Right lobe of liver (tissue), 6 donors: ENCODE measurements at places on chromosomes 4 and X.

DNA sequence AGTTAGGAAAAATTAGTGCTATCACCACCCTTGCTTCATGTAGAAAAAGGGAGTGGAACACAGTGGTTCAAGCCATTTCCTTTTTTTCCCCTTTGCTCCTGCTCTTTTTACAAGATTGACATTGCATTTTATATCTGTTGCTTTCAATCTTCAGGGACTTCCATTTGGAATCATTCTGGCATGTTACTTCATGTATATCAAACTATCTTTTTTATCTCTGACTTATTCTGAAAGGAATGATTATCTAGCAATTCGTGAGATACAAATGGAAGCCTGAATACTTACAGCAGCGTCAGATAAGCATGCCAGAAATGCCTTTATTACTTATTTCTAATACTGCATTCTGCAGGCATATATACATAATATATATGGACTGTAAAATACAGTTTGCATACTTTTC lies 20.4 kb downstream of the ADGRL3 start:
- no peak for DNase-seq

- DNase-seq, result no peak
Observed at GRCh38 chr4:82774711-82775171, 23.9 kb downstream of the SCD5 start.

GRCh38 chr4:41358647-41359421 lies 102.1 kb downstream of the UCHL1 start:
- peak; percentile 73 for DNase-seq

- no peak for DNase-seq
Observed at GRCh38 chrX:10023821-10024220, 56.7 kb downstream of the CLDN34 start.

DNA sequence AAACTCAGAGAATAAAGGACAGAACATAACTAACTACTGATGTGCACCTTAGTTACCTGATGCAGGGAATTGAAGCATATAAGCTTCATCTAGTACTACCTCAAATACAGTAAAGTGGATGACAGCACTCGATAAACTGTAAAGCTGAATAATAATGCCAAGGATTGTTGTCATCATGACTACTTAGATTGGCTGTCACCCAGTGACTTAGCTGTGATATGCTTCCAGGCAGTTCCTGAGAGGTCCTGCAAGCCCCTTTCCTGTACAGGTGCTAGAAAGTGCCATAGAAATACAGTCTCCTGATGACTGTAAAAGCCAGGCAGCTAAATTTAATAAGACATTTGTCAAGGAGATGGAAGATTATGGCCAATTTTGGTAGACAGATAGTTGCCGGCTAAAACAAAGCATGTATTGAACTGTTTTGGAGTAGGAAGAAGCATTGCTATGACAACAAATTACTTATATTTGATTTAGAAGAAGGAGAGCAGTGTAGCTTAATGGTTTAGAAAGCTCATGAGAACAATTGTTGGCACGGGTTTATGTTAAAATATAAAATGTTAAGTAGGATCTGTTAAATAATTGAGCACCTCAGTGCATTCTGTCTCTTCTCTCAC lies 29.7 kb downstream of the TMEM164 start:
- DNase-seq, result no peak

DNA sequence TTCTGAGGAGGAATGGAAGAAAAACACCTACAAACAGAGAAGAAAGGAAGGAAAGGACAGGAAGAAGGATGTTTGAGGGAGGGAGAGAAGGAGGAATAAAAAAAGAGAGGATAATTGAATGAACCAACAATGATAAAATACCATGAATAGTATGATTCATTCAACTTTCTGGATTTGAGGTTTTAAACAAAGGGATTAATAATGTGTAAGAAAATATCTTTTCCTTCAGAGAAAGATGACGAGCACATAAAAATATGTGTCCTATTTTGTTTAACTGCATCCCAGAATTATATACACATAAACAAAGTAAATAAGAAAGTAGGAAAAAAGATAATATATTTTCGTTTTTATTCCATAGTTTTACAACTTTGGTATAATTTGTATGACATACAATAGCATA lies 1380.4 kb downstream of the STIM2 start:
- no peak for DNase-seq

DNA sequence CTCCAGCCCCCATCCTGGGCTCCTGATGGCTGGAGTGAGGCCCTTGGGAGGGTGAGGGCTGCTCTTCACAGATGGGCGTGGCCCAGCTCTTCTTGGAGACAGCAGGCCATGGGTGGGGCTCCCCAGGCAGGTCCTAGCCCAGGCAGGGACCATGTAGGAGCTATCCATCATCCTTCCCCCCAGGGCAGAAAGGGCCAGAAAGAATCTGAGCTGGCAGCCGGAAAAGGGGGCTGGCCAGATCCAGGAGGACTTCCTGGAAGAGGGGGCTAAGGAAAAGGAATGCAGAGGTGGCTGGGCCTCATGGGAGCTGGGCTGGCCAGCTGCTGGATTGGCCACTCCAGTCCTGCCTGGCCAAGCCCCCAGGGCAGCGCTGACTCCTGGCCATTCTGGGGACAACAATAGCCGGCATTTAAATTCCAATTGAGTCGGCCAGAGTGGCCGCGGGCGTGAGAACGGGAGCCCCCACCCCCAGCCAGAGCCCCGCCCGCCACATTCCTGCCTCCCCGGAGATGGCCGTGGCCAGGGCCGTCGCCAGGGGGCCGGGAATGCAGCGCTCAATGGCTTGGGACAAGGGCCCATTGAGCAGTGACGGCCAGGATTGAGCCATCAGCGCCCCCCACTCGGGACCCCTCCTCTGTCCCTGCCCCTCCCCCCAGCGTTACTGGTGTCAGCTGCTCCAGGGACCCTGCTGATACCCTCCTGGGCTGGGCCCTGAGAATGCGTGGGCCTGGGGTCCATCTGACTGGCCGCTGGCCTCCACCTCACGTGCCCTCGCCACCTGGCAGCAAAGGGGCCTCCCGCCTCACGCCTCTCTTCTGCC lies 15.1 kb upstream of the FGFR3 start:
- no peak for DNase-seq

GRCh38 chrX:119477812-119478232 lies 9.6 kb downstream of the SLC25A5 start:
- peak; percentile 61 for DNase-seq

DNA sequence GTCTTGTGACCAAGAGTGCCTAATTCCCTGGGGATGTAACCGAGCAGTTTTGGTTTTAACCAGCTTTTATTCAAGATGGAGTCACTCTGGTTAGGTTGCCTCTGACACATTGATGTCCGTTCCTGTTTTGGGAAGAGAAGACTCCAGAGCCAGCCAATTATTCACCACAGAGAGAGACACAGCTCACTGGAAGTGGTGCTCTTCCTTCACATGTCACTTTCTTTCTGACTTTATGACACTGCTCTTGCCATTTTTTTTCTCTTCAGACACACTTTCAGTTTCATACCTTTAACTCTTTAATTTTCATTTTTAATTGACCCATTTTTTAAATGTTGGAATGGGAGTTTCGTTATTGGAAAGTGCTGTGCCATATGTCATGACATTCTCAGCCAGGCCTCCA lies 418.4 kb upstream of the FSTL5 start:
- no peak for DNase-seq

GRCh38 chrX:123169247-123169901 lies 14.7 kb upstream of the GRIA3 start:
- DNase-seq, result no peak

GRCh38 chrX:17020851-17021821 lies 74.7 kb downstream of the REPS2 start:
- DNase-seq, result no peak

GRCh38 chr4:179076865-179077264 lies 1634.6 kb upstream of the AGA start:
- DNase-seq, result no peak

DNA sequence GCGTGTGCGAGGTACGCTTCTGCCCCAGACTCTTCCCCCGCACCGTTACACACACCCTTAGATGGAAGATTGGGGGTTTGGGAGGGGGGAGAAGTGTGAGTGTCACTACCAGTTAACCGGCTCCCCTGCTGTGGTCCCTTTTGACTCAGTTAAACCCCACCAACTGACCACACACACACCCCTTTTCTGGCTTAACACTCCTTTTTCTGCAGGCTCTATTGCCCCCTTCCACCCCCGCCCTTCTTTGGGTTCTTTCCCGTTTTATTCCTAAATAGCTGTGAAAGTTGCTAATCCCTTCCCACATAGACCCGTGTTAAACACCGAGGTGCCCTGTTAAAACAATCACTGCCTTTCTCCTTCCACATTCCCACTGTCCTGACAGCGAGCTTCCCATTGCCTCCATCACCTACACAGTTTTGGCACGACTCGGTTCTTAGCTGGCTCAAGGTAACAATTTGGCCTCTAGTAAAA lies 3.7 kb upstream of the NR3C2 start:
- no peak for DNase-seq

DNA sequence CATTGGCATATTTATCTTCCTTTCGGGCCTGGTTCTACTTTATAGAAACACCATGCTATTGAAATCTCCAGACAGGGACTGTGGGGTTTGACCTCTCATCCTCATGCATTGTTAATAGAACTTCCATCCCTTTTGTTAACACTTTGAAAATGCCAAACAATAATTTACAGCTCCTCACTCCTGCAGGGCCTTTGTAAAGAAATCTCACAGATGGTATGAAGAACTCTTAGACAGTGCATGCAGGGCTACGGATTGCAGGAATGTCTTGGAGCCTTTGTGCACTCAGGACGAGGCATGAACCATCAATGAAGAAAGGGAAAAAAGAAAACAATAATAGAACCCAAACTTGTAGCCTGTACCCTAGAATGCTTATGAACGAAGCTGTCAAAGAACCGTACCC lies 92.8 kb upstream of the TMEM47 start:
- DNase-seq, result no peak

- no peak for DNase-seq
Observed at GRCh38 chr4:73034896-73035295, 34.6 kb downstream of the COX18 start.

DNA sequence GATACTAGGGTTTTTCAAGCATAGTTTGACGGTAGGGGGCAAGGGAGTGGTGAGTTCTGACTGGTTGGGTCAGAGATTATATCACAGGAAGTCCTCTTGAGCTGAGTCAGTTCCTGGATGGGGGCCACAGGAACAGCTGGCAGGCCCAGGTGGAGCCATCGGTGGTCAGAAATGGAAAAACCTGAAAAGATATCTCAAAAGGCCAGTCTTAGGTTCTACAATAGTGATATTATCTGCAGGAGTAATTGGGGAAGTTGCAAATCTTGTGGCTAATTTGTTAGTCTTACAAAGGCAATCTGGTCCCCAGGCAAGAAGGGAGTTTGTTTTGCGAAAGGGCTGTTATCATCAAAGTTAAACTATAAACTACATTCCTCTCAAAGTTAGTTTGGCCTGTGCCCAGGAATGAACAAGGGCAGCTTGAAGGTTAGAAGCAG lies 159.3 kb downstream of the PTCHD1 start:
- no peak for DNase-seq

- no peak for DNase-seq
Observed at GRCh38 chrX:13826770-13827169, 9.9 kb upstream of the GPM6B start.

- no peak for DNase-seq
Observed at GRCh38 chrX:132497432-132497831, 8.6 kb upstream of the MBNL3 start.

GRCh38 chr4:5403746-5404497 lies 304.4 kb downstream of the EVC2 start:
- no peak for DNase-seq

- DNase-seq, result no peak
Observed at GRCh38 chrX:95382799-95383198, 1301.8 kb upstream of the DIAPH2 start.

- DNase-seq, result no peak
Observed at GRCh38 chrX:17007134-17007768, 60.8 kb downstream of the REPS2 start.

- no peak for DNase-seq
Observed at GRCh38 chr4:101813604-101814003, 23.1 kb downstream of the BANK1 start.

DNA sequence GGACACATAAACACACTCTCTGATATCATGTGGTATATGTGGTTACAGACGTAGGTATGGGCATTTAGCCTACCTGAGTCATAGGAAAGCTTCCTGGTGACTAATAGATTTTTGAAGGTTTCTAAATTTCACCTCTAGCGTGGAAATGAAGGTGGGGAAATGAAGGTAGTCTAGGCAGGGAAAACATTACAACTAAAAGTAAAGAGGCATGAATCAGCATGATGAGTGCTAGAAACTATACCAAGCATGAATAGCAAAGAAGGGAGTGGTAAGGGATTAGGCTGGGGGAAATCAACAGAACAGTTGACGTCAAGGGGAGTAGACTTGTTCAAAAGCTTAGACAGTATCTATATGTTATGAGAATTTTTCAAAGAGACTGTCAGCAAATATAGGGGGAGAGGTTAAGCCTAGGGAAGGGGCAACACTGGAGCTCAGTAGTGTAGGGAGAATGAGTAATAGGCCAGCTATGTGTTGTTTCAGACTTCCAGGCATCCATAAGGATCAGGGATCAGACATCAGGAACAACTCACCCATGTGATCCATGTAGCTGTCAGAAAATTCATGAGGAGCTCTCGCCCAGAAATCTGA lies 279.3 kb upstream of the DIPK2B start:
- DNase-seq, result no peak

GRCh38 chr4:54513204-54513603 lies 144.6 kb upstream of the KIT start:
- no peak for DNase-seq

DNA sequence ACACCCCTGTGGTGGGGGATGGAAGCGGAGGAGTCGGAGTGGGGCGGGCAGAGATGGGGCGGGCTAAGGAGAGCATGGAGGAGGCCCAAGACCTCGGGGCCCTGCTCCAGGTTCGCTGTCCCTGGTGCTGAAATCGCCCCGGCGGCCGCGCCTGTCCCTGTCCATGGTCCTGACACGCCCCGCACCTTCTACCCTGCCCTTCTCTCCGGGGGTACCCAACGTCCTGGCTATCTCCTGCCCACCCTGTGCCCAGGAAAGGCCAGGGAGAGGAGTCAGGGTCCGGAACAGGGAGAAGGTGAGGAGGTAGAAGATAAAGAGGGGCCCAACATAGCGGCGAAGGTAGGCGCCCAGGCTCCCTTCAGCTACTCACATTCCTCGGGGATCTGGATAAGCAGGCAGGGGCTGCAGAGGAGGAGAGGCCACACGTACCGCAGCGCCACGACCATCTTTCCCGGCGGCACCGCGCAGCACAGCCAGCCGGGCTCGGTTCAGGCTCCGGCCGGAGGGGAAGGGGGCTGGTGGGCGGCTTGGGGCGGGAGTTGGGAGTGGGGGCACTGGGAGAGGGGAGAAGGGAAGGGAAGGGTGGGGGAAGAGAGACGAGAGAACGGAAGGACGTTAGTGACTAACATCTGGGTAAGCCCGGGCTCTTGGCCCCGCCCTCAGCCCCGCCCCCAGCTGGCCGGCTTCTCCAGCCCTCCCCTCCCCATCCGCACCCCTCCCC lies 10.4 kb downstream of the L1CAM start:
- DNase-seq, result peak; percentile 48

DNA sequence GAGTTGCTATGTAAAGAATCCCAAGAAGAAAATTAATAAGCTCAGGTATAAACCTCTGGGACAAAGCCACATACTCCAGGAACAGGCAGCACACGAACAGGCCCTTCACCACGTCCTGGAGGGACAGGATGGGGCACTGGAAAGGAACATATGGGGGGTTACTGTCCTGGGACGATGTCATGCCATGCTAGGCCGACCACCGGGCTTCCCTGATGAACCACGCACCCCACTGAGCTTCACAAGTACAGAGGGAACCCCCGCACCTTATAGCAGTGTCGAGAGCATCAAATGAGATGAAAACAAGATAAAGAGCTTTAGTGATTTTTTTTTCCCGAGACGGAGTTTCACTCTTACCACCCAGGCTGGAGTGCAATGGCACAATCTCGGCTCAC lies 19.1 kb downstream of the NOP14 start:
- DNase-seq, result peak; percentile 24
